ENCODE measurements at places on chromosomes 7 and 10.

- DNase-seq = no peak
These were observed 5.7 kb upstream of the AP5Z1 start for GRCh38 chr7:4769761-4770160.

- DNase-seq = no peak
These were observed 1.5 kb upstream of the FAM53B start for GRCh38 chr10:124745673-124746072.

GRCh38 chr10:76026905-76027304 is 595.5 kb downstream of the LRMDA start:
- no peak for DNase-seq

GRCh38 chr10:133009218-133009950 is 67.0 kb upstream of the CFAP46 start:
- peak; percentile 88 for DNase-seq

DNA sequence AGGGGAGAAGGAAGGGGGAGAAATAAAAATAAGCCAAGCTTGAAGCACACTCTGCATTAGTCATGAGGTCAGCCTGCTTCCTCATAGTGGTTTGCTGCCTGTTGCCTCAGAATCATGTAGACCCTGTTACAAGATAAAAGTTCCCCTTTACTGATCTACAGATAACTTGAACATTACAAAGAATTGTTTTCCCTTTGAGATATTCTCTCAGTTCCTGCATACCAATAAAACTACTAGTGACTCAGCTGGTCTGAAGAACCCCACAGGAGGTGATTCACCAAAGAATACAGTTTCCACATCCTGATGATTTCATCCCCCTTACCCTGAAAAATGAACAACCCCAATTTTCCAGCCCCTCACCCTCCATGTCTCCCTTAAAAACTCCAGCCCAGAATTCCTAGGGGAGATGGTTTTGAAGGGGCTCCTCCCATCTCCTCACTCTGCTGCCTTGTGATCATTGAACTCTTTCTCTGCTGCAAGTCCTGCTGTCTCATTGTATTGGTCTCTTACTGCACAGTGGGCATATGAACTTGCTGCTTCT is 31.5 kb upstream of the NRP1 start:
- no peak for DNase-seq

DNA sequence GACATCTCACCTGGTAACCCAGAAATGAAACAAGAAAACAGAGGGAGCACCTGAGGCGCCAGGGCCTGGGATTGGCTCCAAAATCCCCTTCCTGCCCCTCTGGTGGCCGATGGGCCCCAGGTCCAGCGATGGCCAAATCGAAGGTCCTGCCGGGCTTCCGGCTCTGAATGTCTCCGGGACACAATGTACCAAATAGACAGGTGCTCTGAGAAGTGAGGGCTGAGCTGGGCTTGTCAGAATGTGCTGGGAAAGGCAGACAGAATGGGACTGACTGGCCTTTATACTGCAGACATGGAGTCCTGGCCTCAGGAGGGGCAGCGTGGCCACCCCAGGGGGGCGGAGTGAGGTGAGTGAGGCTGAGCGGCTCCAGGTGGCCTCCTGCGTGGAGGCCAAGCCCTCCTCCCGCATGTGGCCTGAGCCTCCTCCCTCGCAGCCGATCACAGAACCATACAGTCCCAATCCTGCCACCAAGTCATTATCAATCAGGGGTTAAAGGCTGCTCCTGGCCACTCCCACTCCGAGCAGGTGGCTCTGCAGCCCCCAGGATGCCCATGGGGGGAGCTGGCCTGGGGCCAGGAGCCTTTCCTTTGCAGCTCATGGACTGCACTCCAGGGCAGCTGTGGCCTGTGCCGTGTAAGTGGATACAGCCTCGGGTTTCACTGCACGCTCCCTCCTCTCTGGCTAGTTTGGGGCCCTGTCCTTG is 185.5 kb downstream of the ADARB2 start:
- no peak for DNase-seq

DNA sequence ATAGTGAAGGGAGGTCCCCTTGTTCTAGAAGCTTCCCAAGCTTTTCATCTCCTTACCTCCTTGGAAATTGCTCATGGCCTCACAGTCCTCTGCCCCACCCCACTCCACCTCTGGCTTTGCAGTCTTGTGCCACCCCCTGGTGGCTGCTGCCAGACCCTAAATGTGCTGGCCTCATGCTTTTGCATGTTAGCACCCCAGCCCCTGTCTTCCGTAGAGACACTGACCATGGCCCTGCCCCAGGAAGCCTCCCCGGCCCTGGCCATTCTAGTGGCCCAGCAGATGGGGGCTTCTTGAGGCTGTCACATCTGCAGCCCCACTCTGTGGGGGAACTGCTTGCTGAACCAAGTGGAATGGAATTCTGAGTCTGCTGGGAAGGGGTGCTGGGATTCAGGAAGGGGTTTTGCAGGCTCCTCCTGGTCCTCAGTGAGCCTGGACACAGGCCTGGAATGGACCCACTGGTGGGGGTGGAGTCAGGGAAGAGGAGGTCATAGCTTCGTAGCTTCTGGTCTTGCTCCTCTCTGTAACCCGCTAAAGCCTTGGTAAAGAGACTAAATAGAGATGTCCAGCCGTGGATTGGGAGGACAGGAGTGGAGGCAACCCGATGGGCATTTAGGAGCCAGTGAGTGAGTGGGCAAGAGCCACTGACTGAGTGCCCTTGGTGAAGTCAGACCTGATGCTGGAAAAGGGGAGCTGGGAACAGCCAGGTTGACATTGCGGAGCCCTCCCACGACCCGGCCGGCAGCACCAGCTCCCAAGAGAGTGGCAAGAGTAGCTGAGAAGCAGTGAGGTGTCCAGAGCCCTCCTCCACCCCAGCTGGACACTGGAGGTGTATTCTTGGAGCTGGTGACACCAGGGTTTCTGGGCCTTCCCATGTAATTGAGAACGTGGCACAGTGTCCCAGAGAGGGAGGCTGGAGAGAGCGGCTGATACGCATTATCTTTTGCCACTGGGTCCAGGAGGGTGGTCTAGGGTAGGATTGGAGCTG is 20.9 kb downstream of the RAMP3 start:
- no peak for DNase-seq

- DNase-seq = no peak
These were observed 12.2 kb upstream of the SVIL start for GRCh38 chr10:29646960-29647461.

- DNase-seq = no peak
These were observed 55.0 kb downstream of the WAC start for GRCh38 chr10:28587970-28588290.

GRCh38 chr7:119256001-119256400 is 1017.0 kb upstream of the KCND2 start:
- no peak for DNase-seq

DNA sequence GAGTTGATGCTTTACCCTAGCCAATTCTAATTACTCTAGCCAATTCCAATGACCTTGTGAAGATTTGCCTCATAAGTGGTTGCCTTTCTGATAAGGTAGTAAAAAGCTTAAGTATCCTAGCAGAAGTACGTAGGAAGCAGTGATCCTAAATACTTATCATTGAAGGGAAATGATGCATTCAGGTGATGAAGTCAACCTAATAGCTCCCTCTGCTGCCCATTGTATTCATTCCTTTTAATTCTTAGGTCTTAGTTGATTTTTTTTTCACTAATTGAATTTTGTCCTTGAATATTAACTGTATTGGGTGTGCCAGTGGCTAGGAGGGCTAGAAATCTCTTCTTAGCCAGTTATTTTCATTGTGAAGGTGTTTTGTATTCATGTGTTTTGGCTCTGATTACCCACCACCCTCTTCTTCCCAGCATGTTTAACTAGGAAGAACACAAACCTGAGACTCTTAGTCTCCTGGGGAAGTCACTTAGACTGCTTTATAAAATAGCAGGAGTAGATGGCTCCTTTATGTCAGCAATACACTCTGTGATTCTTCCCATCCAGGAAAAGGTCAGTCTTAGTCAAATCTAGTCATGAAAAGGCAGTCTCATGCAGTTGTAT is 46.3 kb downstream of the PLEKHA8 start:
- DNase-seq = no peak

DNA sequence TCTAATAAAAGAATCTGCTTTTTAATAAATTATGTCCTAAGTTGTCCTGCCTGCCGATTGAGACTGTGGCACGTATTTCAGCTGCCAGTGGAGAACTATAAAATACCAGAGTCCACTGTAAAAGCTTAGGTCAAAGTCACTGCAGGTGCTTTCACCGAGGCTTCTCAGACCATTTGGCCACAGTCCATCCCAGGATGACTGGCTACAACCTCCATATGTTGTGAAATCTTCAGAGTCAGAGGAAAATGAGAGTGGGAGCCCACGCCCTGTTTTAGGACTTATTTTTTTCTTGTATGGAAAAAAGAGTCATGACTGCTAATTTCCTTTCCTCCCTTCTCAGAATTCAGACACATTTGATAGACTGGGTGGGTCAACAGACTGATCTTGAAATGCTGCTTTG is 182.9 kb downstream of the ANK3 start:
- no peak for DNase-seq

- no peak for DNase-seq
These were observed 22.6 kb downstream of the TSPAN14 start for GRCh38 chr10:80476685-80477084.

GRCh38 chr10:12685261-12686058 is 316.1 kb downstream of the CCDC3 start:
- no peak for DNase-seq

DNA sequence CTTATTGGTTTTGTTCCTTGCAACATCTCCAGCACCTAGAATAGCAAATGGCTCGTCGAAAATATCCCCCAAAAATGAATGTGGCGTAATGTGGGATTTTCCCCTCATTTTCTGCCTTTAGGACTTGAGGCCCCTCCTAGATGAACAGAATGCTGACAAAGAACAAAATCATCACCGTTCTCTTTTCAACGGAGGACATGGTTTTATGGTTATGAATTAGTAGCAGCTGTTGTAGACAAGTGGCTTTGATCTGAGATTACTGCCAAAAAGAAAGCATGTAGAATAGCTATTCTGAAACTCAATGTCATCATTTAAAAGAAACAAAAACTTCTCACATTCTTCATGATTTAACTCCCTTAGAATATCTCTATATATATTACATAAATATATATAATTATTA is 17.2 kb upstream of the CALN1 start:
- DNase-seq = no peak

GRCh38 chr7:96837593-96837992 is 127.9 kb upstream of the SEM1 start:
- DNase-seq = no peak

DNA sequence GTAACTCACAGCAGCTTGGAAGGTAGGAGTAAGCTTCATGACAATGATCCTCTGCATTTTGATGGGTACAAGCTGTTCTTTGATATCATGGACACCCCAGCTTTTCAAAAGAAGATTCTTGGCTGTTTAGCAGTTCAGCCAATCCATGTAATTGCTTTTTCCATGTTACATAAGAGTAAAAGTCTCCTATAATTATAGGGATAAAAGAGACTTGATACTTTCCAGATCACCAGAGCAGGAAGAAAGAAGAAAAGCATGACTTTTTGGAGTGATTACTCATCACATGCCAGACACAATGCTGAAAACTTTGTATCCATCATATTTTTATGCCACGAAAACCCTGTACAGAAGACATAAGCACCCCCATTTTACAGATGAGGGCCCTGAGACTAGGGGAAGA is 1049.7 kb downstream of the NRG3 start:
- no peak for DNase-seq

GRCh38 chr10:20856484-20856883 is 40.6 kb downstream of the NEBL start:
- no peak for DNase-seq

DNA sequence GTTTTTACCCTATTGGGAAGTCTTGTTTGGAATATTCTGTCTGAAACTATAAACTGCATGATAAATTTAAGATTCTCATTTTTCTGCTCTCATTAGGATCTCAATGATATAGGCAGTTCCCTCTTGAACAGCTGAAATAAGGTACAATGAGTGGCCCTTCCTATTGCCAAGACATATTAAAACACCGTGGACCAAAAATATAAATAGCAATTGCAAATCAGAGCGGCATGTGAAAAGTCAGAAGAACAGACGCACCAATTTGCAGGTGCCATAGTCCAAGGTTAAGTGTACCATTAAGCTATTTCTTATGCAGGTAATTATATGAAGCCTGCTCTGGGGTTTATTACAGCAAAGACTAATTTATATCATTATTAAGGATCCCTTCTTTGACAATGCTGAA is 920.8 kb upstream of the CELF2 start:
- DNase-seq = no peak

GRCh38 chr7:28447071-28447470 is 34.8 kb downstream of the CREB5 start:
- no peak for DNase-seq

DNA sequence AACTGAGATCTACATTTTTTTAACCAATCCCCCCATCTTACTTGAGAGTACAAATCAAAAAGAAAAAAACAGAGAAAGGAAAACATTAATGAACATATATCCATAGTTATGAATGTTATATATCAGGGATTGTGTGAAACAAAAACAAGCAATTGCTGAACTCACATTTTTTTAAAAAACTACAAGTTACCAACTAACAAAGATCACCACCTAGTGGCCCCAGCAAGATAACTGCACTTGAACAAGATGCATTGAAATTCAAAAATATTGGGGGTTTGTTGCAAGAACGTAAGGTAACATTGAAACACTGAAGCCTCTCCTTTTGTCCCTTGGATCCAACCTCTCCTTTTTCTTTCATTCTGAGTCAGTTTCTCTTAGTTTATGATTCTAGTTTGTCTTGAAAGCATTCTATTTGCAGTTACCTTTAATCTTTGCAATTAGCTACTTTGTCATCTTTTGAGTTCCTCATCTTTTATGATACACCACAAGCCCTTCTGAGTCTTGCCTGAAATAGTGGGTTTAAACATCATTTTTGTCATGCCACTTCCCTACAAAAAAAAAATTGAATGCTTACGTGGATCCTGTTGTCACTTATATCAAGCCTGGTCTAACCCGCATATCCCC is 87.3 kb upstream of the TES start:
- no peak for DNase-seq

DNA sequence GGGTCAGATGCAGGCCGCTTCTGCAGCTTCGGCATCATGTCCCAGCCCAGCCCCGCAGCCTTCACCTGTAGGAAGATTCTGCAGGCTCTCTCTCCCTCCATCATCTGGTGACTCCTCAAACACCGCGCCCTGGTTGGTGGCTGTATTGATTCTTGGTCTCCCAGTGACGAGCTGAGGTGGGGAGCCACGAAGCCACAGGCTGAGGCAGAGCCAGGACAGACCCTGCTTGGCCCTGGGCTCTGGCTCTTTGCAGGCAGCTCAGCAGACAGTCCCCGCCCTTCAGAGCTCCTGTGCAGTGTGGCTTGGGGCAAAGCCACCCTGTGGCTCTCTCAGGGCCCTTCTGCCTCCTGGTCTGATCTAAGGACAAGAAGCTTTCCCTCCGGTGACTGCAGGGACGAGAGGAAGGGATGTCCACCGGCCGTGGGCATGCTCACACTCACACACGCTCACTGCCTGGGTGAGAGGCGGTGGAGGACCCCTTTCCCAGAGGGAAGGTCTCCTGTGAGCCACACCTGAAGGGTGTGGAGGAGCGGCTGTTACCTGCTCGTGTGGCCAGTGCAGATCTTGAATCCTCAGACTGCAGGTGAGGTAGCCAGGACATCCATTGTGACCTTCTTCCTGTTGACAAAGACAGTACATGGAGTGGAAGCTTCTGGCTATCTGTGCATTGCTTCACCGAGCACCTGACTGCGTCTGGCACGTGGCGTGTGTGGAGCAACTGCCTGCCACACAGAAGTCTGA is 79.6 kb downstream of the INPP5A start:
- DNase-seq = no peak

Data from right cardiac atrium (tissue), 5 donors.